Stimulated activated CD8-positive, alpha-beta memory T cell treated with anti-CD3 and anti-CD28 coated beads, Interleukin-7, amount 100 ng/mL, for 24 hours (primary cell): ENCODE measurements at places on chromosomes 11 and 22.
A peak's percentile ranks its signal among the peaks of the same experiment; 100 is the strongest.

GRCh38 chr11:83306200-83307080, 20.3 kb upstream of the CCDC90B start:
- no peak for DNase-seq

GRCh38 chr11:34086554-34087283, 18.7 kb upstream of the NAT10 start:
- no peak for DNase-seq

GRCh38 chr22:31870890-31871289, 73.4 kb upstream of the YWHAH start:
- no peak for DNase-seq

GRCh38 chr11:60905551-60906113, 753 bp downstream of the PRPF19 start:
- DNase-seq = no peak

- DNase-seq = no peak
These were observed 3.7 kb downstream of the KCNK4 start for GRCh38 chr11:64294774-64295173.

- peak; percentile 35 for DNase-seq
These were observed at the start of gene NRIP3 for GRCh38 chr11:9003573-9004182. Gene NRIP3, minus strand, starts transcription at chr11:9004001. Its CDS starts 66 bp downstream, at chr11:9003935.

DNA sequence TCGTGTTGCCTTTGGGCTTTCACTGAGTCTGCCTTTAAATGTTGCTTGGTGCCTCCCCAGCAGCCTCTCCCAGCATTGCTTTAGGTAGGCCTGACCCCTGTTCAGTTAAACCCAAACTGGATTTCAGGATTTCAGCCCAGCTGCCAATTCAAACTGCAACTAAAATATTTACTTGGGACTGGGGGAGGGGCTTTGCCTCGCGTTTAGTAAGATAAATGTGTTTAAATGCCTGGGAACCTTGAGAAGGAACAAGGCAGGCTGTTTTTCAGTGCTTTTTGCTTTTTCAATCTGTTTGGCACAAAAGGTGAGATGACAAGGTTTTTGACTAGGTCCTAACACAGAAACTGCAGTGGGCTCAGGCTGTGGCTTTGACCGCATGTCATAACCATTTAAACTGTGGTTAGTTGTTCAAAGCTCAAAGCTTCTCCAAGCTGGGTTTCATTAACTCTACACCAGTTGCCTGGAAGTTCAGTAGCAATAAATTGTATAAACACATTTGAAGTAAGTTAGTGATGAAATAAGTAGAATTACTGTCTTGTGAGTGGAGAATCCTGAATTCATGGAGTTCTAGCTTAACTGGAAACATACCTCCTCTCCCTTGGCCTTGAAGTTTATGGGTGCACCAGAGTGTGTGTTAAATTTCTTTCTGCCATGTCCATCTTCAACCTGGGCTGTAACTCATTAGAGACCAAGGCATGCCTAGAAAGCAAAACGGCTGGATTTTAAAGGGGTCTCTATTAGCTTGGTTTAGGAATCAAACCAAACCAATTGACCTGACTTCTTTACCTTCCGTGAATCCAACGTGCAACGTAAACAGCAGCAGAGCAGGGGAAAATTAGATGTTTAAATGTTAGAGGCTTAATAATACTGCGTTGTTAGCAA, 3.6 kb downstream of the PKNOX2 start:
- DNase-seq = no peak

DNA sequence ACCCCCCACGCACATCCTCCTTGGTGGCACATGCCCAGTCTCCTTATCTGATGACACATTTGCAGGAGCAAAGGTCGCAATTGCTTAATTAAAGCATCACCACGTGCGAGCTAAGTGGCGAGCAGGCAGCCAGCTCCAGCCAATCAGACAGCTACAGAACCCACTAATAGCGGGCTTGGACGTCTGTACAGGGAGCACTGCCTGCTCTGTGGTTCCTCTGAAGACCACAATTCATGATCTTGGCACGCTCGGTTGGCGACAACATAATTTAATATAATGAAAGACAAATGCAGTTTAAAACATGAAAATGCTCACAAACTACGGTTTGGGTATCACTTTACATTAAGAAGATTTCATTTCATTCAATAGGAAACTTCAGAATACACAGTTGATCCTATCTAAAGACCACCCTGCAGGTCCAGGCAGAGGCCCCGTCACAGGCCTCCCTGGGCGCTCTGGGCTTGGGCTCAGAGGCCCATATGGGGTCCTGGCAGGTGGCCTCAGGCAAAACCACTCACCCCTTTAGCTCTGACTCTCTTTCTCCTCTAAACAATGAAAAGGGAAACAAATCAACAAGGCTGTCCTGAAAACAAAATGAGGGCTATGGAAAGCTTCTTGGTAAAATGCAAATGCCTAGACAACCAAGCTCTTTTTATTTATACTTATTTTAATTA, 10.4 kb downstream of the PACSIN2 start:
- DNase-seq = no peak

- DNase-seq = no peak
These were observed 5.1 kb downstream of the ZPR1 start for GRCh38 chr11:116782728-116783127.

- DNase-seq = no peak
These were observed 47.6 kb upstream of the FIBIN start for GRCh38 chr11:26946257-26946716.

GRCh38 chr11:92969634-92970347, at the start of gene MTNR1B:
Gene MTNR1B, plus strand, starts transcription at chr11:92969651. Its CDS starts 75 bp downstream, at chr11:92969726.
- no peak for DNase-seq

DNA sequence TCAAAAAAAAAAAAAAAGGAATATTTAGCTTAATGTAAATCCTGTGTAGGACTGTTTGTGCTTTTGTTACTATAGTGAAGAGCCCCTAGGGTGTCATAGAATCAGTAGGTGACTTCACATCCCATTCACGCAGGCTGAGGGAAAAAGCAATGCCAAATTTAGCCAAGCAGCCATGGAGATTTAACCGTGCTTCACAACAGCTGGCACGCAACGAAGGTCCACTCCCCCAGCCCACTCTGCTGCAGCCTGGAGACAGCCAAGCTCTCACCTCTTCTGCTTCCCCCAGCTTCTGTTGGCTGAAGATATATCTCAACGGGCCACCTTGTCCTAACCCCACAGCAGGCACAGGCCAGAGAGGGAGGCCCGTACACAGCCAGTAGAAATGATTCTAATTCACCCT, 78.8 kb upstream of the BID start:
- no peak for DNase-seq

DNA sequence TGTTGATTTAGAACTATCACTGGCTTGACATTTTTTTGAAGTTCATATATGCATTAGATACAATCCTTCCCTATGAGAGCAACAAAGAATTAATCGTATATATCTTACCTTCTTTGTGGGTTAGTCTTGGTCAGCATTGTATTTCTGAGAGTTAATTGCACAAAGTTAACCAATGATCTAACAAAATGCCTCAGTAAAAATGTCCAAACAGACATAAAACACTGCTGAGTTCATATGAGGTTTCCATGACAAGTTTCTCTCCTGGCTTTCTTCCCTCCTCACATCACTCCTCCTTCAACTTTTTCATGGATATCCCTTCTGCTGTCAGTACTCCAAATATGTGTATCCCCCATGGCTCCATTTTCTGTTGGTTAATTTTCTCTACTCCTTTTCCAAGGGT, 9.0 kb downstream of the MAP6 start:
- DNase-seq = no peak
